ENCODE measurements at places on chromosomes 1 and 21.

- no peak for DNase-seq
Measured at GRCh38 chr1:25182629-25183028, 49.7 kb downstream of the SYF2 start.

GRCh38 chr1:66981679-66982078 lies 56.9 kb downstream of the MIER1 start:
- peak; percentile 38 for DNase-seq

- peak; percentile 23 for DNase-seq
Measured at GRCh38 chr1:181396171-181396670, 87.1 kb upstream of the CACNA1E start.

GRCh38 chr1:3656450-3657095 lies 4.3 kb downstream of the TP73 start:
- no peak for DNase-seq

DNA sequence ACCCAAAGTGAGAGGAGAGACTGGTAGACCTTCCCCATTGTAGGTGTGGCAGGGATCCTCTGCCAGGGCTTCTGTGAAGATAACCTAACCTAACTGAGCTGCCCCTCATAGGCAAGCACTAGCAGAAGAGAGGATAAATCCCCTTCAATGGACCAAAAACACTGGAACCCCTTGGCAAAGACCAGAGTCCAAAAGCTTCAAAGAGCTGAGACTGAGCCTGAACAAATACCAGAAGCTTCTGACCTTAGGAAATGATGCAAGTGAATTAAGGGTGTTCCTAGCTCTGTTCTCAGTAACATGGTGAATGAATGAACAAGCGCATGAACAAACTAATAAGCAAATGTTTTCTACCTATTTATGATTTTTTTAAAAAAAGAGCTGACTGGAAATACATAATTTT lies 123.2 kb downstream of the RRAGC start:
- DNase-seq: no peak

DNA sequence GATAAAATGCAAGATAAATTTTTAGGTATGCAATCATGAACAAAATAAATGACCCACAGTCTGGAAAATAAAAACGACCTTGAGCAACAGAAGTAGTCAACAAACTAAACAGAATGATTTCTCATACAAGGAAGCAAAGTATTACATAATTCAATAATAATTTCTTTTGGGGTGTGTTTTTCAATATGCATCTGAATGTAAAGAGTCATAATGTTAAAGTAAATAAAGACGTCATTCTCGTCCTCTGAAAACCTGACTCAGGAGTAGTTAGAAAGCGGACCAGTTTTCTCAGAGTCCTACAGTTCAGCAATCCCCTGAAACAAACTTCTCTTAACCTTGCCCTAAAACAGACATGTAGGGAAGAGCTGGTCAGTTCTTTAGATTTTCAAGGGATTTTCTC lies 18.6 kb downstream of the CDC42BPA start:
- no peak for DNase-seq

- DNase-seq: no peak
Measured at GRCh38 chr1:36084497-36085115, 712 bp downstream of the TEKT2 start.

- DNase-seq: no peak
Measured at GRCh38 chr21:27691516-27691915, 724.6 kb upstream of the ADAMTS5 start.

GRCh38 chr21:46663754-46664153 lies 28.3 kb downstream of the PRMT2 start:
- DNase-seq: no peak

DNA sequence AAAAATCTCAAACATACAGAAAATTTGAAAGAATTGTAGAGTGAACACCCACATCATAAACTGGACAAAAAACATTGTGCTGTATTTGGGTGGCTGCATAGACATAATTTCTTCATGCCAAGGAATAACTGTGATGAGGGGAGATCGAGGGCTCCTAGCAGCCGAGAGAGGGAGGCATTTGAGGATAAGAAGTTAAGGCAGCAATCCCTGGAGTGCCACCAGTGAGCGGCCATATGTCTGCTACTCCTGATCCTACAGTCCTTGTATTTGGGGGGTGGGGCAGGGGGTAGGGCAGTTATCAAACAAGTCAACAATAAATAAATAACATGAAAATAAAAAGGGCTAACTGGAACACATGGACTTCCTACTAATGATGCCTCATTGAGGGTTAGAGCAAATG lies 54.5 kb downstream of the ATP5PO start:
- no peak for DNase-seq

DNA sequence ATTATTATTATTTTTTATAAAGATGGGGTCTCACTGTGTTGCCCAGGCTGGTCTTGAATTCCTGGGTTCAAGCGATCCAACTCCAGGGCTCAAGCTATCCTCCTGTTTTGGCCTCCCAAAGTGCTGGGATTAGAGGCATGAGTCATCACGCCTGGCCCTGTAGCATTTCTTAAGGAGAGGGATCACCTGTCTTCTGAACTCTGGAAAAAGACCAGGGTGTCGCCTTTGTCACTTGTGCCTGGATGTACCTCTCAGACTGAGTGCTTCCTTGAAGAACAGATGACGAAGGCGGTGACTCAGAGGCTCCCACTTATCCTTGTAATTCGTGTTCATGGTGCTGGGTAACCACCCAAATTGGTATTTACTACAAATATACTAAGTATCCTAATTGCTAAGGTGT lies 2.4 kb upstream of the CGN start:
- no peak for DNase-seq

DNA sequence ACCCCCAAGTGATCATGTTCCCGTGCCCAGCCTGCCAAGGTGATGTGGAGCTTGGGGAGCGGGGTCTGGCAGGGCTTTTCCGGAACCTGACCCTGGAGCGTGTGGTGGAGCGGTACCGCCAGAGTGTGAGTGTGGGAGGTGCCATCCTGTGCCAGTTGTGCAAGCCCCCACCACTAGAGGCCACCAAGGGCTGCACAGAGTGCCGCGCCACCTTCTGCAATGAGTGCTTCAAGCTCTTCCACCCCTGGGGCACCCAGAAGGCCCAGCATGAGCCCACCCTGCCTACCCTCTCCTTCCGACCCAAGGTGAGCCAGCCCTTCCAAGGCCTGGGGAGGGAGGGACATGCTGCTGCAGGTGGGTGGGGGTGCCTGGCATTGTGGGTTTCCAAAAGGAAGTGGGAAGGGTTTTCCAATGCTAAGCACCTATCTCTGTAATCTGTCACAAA lies 2.3 kb downstream of the TRIM46 start:
- DNase-seq: no peak

DNA sequence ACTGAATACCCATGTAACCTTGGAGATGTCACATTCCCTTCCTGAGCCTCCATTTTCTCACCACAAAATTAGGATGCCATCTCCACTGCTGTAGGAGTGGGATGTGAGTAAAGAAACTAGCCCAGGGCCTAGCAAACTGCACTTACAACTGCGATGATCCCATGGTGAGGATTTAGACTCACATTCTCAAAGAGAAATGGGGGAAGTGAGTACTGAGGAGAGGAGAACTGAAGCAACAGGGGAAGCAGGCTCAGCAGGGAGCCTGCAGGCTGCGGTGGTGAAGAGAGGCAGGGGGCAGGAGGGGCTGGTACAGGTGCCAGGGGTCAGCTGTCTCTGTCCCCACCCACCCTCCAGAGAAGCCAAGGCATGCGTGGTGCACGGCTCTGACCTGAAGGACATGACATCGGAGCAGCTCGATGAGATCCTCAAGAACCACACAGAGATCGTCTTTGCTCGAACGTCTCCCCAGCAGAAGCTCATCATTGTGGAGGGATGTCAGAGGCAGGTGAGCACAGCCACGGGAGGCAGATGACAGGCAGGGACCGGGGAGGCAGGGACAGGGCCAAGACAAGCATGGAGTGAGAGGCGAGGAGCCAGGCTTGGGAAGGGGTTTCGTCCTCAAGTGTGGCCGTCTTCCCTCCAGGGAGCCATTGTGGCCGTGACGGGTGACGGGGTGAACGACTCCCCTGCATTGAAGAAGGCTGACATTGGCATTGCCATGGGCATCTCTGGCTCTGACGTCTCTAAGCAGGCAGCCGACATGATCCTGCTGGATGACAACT lies 16.4 kb upstream of the ATP1A4 start:
- no peak for DNase-seq

DNA sequence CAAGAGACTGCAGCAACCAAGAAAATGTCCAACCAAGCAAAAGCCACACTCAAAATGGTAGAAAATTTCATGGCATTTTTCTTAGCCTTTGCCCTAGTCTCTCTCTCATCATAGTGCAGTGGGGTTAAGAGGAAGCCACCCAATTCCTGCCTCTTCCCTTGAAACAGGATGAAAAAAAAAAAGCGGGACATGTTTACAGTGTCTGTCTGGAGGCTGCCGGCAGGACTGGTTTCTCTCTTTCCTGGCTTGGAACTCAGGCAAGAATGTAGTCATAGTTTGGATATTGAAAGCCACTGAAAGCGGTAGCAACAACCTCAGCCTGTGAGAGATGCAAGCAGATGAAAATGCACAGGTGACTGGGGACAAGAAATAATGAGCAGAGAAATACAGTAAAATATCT lies 13.3 kb upstream of the TNFSF18 start:
- no peak for DNase-seq

GRCh38 chr1:41954533-41954944 lies 35.8 kb upstream of the HIVEP3 start:
- no peak for DNase-seq

- DNase-seq: no peak
Measured at GRCh38 chr1:12596007-12596821, 21.8 kb downstream of the DHRS3 start.

GRCh38 chr1:153345187-153346076 lies 3.2 kb downstream of the PGLYRP4 start:
- DNase-seq: no peak

- no peak for DNase-seq
Measured at GRCh38 chr1:214847071-214847810, 235.3 kb upstream of the KCNK2 start.

GRCh38 chr1:237416924-237417655 lies 375.1 kb downstream of the RYR2 start:
- DNase-seq: no peak

GRCh38 chr1:54979327-54979891 lies 1.0 kb upstream of the TMEM61 start:
- DNase-seq: no peak

GRCh38 chr1:66351478-66351877 lies 182.5 kb upstream of the SGIP1 start:
- DNase-seq: no peak

- DNase-seq: no peak
Measured at GRCh38 chr21:28421716-28422524, 570.8 kb downstream of the LTN1 start.

DNA sequence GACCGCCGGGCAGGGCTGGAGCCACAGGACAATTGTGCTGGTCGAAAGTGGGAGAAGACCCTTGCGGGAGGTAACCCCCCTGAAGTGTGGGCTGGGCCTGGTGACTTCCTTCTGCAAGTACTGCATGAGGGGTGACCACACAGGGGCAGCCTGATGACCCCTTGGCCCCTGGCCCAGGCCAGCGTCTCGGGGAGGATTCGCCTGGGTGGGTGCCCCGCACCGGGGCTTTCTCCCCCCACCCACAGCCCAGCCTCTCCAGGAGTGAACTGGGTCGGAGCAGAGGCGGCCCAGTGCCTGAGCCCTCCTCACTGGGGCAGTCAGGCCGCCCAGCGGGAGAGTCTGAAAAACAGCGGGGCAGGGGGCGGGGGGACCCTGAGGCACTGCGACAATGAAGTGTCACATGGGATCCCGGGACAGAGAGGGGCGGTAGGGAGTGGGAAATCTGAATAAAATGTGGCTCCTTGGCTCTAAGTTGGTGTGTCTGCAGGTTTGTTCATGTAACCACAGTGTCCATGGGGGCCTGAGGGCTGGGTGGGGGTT lies 1.6 kb upstream of the DNMT3L start:
- DNase-seq: no peak

- DNase-seq: no peak
Measured at GRCh38 chr1:162230517-162230916, 146.1 kb downstream of the SPATA46 start.

DNA sequence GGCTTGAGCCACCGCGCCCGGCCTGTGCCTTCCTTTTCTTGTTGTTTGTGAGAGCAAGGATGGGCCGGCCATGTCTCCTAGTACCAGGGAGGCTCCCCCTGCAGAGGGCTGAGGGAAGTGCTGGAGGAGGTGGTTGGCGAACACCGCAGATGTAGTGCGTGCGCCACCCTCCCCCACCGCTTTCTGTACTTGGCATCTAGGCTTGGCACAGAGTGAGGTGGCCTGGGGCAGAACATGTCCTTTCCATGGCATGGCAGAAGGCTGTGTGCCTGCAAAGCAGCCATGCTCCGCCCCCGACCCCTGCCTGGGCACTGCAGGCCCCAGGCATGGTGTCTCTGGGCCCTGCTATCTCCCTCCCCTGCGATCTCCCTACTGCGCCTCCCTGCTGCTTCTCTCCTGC lies 30.7 kb downstream of the ALPL start:
- DNase-seq: no peak

- DNase-seq: no peak
Measured at GRCh38 chr1:204464701-204465100, 29.9 kb downstream of the PIK3C2B start.

DNA sequence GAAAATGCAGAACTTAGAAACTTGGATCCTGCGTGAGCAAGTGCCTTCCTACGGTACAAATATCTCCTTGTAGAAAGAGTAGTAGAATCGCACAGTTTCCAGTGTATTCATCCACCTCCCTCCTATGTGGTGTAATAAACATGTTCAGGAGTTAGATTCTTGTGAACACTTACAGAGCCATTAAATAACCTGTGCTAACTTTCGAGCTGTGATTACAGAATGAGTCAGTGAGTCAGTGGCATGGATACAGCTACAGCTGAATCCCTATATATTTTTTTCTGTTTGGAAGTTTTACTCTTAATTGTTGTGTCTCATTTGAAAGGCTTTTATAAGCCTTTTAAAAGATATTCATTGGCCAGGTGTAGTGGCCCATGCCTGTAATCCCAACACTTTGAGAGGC lies 148.7 kb downstream of the EDEM3 start:
- DNase-seq: no peak

DNA sequence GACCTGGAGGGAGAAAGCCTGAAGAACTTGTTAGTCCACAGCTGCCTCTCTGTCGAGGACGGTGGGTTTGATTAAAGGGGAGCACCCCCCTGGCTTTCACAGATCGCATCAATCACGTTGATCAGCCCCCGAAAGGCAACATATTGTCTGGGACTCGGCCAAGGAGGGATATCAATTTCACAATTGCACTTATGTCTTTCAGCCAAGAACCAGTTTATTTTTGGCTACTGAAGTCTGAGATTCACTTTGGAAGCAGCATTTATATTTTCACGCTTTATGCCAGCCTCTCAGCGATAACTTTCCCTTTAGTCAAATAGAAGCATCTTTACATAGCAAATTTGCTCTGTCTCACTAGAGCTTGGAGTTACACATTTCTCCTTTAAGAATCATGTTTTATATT lies 253.2 kb upstream of the RRP15 start:
- no peak for DNase-seq

Measured in activated CD4-positive, alpha-beta T cell treated with anti-CD3 and anti-CD28 coated beads, Interleukin-2, amount 50 U/mL, for 4 hours (primary cell).